Stimulated activated CD8-positive, alpha-beta memory T cell treated with anti-CD3 and anti-CD28 coated beads, Interleukin-7, amount 100 ng/mL, for 24 hours (primary cell): ENCODE measurements at places on chromosomes 6 and 20.
A peak's percentile ranks its signal among the peaks of the same experiment; 100 is the strongest.

- no peak for DNase-seq
Measured at GRCh38 chr6:41336824-41337223, 1.4 kb downstream of the NCR2 start.

DNA sequence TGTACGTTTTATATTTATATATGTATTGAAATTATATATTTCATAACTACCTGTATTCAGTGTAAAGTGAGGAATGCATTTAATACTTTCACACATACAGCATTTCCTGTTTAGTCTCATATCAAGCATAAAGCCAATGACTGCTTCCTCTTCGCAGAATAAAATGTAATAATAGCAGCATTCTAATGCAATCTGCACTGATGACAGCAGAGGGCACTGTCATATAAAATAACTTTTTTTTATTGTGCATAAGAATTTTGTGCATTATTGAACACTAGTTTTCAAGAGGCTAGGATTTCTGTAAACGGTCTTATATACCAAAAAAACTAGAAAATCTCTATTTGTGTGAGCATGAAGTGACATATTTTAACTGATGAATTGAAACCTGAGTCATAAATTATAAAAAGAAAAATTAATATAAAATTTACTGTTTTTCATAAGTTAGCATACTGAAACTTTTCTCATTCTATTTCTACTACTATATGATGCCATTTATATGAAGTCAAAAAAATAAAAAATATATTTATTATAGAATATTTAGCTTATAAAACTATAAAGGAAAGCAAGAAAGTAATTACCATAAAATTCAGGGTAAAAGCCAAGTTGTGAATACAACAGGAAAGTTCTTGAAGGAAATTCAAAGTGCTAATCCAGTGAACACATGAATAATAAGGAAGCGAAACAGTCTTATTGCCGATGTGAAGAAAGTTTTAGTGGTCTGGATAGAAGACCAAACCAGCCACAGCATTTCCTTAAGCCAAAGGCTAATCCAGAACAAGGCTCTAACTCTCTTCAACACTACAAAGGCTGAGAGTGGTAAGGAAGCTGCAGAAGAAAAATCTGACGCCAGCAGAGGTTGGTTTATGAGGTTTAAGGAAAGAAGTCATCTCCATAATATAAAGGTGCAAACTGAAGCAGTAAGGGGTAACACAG, 36.3 kb downstream of the RNF146 start:
- DNase-seq, result no peak

DNA sequence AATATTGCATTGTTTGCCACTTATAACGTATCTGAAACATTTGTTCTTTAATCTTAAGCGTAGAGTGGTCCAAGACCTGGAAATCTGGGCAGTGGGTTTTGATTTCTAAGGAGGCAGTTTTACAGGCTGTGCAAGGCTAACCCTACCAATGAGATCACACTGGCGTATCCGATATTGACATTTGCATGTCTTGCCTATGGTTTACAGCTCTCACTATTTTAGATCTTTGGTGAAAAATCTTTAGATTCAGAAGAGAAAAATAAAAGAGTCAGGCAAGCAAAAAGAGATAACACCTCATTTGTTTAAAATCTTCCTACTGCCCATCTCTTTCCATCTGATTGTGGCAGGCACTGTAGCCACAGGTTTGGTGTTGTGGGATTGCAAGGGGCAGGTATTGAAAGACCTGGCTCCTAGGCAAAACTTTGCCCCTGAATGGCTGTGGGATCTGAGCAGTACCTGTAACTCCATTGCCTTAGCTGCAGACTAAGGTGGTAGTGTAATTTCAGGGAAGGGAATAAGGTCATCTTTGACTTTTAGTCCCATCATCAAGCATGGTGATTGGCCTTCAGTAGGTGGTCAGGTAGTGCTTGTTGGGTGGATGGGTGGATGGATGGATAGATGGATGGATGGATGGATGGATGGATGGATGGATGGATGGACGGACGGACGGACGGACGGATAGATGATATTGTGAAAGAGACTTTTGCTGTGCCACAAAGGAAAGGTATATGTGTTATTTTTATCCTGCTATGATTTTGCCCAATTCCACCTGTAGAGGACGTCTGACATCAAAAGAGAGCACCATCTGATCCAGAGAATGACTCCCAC, 1.9 kb downstream of the TNFAIP3 start:
- DNase-seq, result no peak

GRCh38 chr20:12644461-12644860, 364.3 kb upstream of the SPTLC3 start:
- DNase-seq, result no peak

DNA sequence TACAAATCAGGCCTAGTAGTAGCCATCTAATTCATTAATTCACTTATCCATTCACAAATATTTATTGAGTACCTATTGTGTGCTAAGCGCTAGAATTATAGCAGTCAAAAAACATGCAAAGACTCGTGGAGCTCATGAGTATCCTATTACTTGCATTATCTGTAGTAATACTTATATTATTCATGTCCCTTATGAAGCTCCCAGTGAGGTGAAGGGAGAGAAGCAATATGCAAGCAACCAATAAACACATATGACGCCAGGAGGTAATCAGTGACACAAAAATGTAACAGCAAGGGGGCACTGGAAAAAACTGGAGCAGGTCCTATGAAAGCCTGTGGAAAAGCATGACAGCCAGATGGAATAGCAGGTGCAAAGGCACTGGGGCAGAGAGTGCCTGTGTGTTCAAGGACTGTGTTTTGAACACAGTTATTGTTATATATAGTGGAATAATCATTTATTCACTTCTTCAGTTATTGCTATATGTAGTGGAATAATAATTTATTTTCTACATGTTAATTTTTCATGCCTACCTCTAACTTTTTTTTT, 109.5 kb downstream of the KIF13A start:
- no peak for DNase-seq

GRCh38 chr6:7909323-7910276, 988 bp downstream of the TXNDC5 start:
- peak; percentile 18 for DNase-seq

- no peak for DNase-seq
Measured at GRCh38 chr6:16514249-16514648, 247.0 kb downstream of the ATXN1 start.

GRCh38 chr20:46027245-46027853, 1.7 kb upstream of the SLC12A5 start:
- no peak for DNase-seq

GRCh38 chr6:66418906-66419305, 711.9 kb upstream of the EYS start:
- no peak for DNase-seq

- no peak for DNase-seq
Measured at GRCh38 chr6:150196942-150197745, 54.3 kb downstream of the PPP1R14C start.
